ENCODE measurements at places on chromosomes 2 and 18.

GRCh38 chr2:96256611-96257113, 9.1 kb downstream of the TMEM127 start:
- no peak for DNase-seq

GRCh38 chr18:35455926-35456763, 41.6 kb downstream of the INO80C start:
- DNase-seq = no peak

GRCh38 chr2:68536000-68536399, 68.6 kb downstream of the APLF start:
- no peak for DNase-seq

- DNase-seq = no peak
These were observed 64.7 kb upstream of the EDAR start for GRCh38 chr2:109053716-109054115.

DNA sequence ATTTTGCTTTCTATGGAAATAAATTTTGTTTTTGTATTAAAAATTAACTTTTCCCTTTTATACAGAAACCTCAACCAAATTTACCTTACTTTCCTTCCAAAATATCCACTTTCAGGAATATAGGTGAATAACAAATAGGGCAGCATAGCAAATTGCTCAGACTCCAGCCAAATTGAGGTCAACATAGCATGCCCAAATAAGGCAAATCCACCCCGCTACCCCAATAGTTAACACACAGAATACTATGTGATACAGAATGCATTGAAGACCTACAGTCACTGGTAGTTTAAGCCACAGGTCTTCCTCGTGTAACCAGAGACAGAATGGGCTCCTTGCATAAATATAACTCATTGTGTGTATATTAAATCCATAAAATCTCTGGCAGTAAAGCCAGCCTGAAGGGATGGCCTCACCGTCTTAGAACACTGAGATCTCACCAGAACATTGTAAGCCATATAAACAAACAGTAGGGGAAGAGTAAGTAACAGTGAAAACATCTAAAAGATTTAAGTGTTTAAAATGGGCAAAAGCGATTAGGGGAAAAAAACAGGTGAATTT, 72.2 kb downstream of the PMAIP1 start:
- DNase-seq = no peak

GRCh38 chr2:25241452-25241851, 73.1 kb upstream of the POMC start:
- no peak for DNase-seq

DNA sequence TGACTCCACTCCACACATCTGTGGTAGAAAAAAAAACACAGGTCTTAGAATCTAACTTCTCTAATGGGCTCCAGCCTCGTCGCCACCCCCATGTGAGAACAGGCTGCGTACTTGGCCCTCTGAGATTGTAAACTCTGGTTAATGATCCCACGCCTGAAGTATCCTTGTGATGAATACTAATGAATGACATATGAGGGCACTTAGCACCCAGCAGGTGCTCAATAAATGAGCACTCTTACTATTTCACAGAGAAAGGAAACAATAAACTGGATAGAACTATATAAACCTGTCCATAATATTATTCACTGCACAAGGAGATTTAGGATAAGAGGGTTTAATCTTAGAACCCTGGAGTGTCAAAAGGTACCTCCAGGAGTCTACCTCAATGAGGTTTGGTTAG, 310.1 kb upstream of the HNRNPA3 start:
- no peak for DNase-seq

- DNase-seq = no peak
These were observed 58.8 kb upstream of the FOSL2 start for GRCh38 chr2:28333606-28334526.

DNA sequence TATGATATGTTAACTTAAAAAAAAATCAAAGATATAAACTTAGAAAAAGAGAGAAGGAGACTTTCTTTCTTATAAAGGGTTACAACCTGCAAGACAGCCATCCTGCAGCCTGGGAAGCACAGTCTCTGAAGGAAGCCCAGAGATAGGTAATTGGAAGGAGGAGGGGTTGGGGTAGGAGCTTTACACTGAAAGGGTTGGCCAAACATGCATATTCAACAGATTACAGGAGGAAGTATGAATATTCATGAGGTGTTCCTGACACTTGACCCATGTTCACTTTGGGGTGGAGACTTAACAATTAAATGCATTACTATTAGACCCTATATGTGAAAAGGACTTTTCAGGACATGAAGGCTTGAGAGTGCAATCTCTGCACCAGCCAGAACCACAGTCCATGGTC, 71.7 kb upstream of the CDH2 start:
- DNase-seq = no peak

GRCh38 chr2:219697811-219698747, 70.6 kb downstream of the SLC4A3 start:
- DNase-seq = no peak

- DNase-seq = no peak
These were observed 103.5 kb upstream of the CTDP1 start for GRCh38 chr18:79575891-79576685.

- DNase-seq = no peak
These were observed 12.1 kb downstream of the EHBP1 start for GRCh38 chr2:62717503-62718081.

GRCh38 chr2:86566821-86567190, 3.6 kb upstream of the CHMP3 start:
- no peak for DNase-seq

DNA sequence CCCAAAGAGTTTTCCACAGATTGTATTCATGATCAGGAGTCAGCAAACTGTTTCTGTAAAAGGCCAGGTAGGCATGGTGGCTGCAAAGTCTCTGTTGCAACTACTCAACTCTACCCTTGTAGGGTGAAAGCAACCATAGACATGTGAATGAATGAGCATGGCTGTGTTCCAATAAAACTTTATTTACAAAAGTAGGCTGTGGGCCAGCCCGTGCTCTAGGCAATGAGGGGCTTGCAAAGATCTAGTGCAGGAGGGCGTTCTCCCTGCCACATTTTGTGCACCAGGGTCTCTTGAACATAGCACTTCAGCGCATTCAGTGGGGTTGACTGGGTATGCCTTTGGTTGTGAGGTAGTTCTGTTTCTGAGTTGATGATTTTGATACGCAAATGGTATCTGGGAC, 85.8 kb downstream of the ST6GAL2 start:
- DNase-seq = no peak

GRCh38 chr18:56038171-56039030, 450.4 kb upstream of the TCF4 start:
- no peak for DNase-seq

DNA sequence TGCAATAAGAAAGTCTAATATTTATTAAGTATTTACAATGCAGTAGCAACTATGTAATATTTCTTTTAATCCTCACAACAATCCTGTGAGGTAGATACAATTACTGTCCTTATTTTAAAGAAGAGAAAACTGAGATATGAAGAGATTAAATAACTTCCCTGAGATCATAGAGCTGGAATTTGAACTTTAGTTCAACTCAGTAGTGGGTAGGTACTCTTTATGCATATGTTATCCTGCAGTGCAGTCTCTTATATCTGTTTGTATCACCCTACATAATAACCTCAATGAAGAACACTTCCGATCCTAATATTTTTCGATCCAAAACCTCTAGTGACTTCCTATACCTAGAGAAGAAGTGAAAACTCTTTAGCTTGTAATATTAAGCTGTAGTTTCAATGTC, 64.2 kb downstream of the PLA2R1 start:
- no peak for DNase-seq

GRCh38 chr2:64522843-64523428, 1.2 kb upstream of the AFTPH start:
- peak; percentile 88 for DNase-seq

DNA sequence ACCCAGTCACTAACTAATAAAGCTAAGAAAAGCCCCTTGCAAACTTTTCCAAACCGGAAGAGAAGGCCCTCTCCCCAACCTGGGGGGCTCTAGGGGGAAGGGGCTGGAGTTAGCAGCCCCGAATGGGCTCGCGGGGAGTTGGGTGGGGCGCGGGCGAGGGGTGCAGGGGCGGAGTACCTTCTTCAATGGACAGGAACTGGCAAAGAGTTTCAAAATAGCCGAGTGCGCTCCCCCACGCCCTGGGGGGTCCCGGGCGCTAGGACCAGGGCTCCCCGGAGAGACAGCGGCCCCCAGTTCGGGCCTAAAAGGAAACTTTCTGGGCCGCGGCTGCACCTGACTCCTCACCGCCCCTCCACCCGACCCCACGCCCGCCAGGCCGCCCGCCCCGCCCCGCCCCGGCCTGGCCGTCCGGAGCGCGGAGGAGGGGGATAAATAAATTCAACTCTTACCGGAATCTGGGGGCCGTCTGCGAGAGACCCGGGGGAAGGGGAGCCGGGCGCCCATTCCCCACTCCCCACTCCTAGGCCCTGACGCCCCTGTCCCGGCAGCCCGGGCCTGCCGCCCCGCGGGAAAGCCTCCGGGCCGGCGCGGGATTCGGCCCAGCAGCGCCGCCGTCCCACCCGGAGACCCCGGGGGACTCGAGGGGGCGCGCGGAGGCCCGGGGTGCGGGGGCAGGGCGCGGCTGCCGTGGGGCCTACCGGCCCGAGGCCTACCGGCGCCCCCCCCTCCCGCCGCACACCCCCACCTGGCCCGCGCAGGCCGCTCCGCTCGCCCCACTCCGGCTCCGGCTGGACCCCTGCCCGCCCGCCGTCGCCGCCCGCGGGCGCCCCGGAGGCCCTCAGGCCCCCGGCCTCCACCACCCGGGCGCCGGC, 868 bp downstream of the INO80D start:
- DNase-seq = peak; percentile 40

- no peak for DNase-seq
These were observed 45.1 kb downstream of the HDAC4 start for GRCh38 chr2:239355724-239356123.

DNA sequence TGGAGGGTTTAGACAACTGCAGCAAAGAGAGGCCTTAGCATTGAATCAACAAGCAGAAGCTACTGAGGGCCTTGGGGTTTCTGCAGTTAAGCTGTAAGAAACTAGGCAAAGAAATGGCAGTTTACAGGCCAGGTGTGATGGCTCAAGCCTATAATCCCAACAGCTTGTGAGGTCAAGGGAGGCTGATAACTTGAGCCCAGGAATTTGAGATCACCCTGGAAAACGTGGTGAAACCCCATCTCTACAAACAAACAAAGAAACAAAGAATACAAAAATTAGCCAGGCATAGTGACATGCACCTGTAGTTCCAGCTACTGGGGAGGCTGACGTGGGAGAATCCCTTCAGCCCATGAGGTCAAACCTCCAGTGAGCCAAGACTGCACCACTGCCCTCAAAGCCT, 421.6 kb upstream of the CHST9 start:
- no peak for DNase-seq

DNA sequence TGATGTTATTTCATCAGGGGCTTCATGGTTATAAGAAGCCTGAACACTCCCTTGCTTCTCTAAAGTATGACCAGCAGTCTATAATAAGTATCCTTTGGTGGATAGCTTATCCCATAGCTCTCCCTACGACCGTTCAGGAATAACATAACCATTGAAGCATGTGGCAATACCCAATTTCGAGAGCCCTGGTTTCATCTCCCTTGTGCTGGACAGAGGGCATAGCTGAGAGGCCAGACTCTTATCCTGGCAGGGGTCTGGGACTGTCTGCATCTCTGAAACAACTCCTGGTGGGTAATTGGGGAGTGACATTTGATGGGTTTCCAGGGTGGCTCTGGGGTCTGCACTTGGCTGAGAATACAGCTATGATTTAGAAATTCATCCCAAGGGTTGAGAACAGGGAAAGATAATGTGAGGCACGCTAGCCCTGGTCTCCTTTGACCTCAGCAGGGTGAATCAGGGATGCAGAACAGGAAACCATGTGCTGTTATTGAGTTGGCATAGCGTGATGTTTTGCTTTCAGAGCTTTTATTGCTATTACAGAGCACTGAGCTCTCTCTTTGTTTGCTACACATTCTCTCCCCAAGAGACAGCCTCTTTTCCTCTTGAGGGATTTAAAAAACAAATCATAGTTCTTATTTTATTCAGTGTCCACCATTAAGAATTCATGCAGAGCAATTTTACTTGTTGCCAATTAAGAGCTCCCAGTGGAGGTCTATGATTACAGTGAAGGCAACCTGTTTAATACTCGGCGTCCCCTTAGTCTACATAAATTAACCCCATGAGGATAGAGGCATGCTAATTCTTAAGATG, 274.5 kb downstream of the NCKAP5 start:
- DNase-seq = no peak

GRCh38 chr2:9653485-9654271, 22.9 kb upstream of the YWHAQ start:
- no peak for DNase-seq

DNA sequence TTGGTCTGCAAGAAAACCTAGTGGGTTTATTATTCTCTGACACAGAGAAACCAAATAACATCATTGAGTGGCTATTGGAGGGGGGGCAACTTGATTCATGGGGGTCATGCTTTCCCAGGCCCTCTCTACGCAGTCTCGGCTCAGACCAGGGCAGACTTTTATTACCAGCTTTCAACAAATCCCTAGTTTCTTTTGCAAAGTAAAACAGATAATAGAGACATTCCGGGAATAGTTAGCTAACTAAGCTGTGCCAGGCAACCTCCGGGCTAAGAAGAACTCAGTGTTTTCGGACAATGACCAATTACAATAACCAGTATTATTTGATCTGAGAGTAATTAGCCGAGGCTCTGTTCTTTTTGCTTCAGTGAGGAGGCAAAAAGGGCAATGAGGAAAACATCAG, 66.3 kb downstream of the CDK15 start:
- DNase-seq = no peak

DNA sequence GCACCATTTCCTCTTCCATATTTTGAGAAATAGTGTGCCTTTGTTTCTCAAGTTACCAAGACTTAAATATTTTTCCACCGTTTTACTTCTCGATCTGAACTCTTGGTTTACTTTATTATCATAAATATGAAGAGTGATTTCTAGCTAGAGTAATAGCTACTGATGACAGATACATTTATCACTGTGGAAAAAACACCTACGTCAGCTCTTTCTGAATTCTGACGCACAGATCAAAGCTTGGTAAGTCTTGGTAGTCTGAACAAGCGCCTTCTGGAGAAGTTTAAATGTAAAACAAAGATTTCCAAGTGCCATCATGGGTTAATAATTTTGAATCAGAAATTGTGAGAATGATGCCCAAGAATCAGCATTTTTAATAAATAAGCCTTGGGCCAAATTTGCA, 367.7 kb downstream of the DPP10 start:
- no peak for DNase-seq

DNA sequence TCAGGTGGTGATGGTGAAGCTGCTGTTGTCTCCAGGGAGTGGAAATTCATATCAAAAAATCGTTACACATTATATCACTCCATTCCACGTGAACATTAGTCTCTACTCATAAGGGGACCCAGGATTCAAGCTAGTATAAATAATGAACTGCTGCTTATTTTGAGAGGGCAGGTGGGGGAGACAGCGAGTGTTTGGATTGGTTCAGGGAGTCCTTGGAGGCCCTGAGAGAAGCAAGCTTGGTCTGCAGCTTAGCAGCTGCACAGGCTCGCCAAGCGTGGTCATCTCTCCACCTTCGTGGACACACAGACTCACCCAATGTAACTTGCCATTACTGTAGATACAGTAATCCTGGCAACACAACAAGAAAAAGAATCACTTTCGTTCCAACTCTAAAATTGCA, 177.6 kb downstream of the ZNF521 start:
- DNase-seq = no peak

DNA sequence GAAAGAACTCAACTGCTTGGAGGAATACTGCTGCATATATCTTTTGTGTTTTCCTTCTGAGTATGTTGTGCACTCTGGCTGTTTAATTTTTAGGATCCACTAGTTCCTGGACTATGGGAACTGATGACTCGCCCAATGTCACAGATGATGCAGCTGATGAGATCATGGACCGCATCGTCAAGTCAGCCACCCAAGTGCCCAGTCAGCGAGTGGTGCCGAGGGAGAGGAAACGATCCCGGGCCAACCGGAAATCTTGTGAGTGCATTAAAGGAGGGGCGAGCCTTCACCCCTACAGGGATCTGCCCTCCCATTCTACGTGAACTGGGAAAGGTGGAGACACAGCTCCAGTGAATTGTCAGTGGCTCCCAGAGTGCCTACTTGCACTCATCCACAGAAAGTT, 59.6 kb downstream of the TPGS2 start:
- no peak for DNase-seq
